GM06990 (cell line): ENCODE measurements at places on chromosomes 5 and 9.
A peak's percentile ranks its signal among the peaks of the same experiment; 100 is the strongest.

DNA sequence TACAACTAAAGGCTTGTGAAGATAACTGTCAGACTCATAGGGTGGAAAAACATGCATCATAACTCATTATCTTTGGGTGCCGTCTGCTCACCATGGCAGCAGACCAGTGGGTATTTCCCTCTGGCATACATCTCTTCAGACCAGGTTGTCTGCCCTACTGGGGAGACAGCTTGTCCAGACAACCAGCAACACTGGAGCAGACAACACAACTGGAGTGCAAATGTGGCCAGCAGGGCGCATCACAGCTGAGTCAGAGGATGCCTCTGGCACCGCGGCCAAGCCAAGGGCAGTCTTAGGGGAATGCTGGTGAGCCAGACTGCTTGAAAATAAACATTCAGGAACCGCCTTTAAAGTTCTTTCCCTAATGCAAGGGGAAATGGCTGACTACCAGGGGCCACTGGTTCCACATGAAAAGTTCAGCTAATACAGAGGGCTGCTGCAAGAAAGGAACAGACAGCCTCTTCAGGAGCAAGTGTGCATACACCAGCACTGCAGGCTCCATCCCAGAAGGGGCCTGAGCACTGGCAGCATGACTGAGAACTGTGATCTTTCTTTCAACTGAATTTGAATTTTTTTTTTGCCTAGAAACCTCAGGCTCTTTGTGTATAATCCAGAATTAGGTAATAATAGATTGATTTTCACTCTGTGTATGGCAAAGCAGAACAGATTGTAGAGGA, 77.3 kb downstream of the MAMDC2 start:
- no peak for DNase-seq

DNA sequence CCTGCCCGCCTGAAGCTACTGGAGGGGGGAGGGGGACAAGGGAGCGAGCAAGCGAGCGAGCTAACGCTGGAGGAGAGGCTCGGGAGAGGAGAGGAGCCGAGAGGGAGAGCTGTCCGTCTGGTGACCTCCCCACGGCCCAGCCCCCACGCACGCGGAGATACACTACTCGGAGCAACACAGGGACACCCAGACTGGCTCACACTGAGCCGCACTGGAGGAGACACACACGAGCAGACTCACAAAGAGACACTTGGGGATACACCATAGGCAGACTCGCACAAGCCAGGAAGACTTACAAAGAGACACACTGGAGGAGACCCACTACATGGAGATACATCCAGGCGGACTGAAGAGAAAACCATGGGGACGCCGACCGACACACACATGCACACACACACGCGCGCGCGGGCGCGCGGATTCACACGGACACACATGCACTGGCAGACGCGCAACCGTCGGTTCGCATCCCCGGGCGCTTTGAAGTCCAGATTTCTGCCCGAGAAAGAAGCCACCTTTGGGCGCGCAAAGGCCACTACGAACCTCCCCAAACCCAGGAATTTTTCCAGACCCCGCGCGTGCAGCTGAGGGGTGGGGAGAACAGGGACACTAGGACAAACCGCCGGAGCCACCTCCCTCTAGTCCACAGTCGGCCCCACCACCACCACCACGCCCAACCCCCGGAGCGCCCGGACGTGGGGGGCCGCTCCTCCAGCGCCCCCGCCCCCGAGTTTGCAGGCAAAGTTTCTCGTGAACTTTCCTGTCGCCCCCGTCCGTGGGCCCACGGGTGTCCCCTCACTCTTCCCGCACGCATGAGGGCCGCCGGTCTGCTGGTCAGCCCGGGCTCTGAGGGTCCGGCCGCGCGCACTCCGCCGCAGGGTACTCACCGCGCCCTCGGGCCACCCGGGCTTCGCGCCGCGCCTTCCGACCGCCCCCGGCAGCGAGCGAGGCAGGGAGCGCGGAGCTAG, 571 bp downstream of the CNTFR start:
- peak; percentile 22 for DNase-seq

DNA sequence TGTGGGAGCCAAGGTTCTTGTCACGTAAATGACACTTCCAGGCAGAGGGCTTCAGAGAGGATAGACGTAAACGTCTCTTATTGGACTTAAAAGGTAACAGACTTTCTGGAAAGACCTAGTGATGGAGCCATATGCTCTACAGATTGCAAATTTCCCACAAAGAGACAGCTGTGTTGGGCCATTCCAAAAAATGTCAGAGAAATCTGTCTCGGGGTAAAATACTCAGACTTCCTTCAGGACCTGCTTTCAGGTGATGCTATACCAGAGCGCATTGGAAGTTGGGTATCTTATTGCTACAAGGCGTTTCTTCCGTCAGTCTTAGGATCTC, 29.2 kb downstream of the PROP1 start:
- no peak for DNase-seq

- DNase-seq, result peak; percentile 11
Measured at GRCh38 chr9:106862821-106863720, at the start of gene ZNF462. ZNF462 (plus strand) TSS chr9:106863166; CDS start chr9:106923384, 60,218 bp downstream.

- no peak for DNase-seq
Measured at GRCh38 chr5:105230516-105231157, 1668.0 kb upstream of the NUDT12 start.

- peak; percentile 44 for DNase-seq
Measured at GRCh38 chr5:141322261-141322660, 1.7 kb upstream of the TAF7 start.
